GM04503 (cell line): ENCODE measurements at places on chromosomes 5 and 9.

DNA sequence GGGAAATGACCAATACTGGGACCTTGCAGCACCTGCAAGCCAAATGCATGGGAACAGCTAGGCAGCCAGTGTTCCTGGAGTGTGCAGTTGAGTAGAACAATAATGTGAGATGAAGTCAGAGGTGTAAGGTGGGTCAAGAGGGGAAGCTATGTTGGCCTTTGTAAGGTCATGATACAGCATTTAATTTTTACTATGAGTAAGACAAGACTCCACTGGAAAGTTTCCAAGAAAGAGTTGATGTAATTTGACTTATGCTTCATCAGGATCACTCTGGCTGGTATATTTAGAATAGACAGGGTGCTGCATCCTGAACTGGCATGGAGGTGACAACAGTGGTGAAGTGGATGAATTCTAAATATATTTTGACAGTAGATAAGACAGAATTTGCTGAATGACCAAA is 744.8 kb downstream of the KCTD16 start:
- DNase-seq: no peak

DNA sequence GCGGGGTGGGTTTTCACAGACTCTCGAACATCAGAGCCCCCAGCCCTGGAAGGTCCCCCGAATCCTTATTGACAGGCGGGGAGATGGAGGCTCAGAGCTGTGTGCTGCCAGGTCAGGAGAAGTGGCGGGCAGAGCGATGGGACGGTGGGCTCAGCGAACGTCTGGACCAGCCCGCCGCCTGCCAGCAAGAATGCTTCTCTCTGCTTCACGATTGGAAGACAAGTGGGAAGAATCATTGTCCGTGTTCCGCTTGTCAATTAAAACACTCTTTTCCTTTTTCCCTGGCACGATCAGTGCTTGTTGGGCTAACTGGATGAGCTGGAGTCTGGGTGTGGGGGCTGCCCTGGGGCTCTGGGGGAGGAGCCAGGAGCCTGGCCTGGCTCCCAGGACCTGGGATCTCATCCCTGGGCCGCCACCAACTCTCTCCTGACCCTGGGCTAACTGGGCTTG is 1.6 kb downstream of the COL5A1 start:
- DNase-seq: no peak

- no peak for DNase-seq
These were observed 49.7 kb downstream of the PLPP1 start for GRCh38 chr5:55485073-55485472.

DNA sequence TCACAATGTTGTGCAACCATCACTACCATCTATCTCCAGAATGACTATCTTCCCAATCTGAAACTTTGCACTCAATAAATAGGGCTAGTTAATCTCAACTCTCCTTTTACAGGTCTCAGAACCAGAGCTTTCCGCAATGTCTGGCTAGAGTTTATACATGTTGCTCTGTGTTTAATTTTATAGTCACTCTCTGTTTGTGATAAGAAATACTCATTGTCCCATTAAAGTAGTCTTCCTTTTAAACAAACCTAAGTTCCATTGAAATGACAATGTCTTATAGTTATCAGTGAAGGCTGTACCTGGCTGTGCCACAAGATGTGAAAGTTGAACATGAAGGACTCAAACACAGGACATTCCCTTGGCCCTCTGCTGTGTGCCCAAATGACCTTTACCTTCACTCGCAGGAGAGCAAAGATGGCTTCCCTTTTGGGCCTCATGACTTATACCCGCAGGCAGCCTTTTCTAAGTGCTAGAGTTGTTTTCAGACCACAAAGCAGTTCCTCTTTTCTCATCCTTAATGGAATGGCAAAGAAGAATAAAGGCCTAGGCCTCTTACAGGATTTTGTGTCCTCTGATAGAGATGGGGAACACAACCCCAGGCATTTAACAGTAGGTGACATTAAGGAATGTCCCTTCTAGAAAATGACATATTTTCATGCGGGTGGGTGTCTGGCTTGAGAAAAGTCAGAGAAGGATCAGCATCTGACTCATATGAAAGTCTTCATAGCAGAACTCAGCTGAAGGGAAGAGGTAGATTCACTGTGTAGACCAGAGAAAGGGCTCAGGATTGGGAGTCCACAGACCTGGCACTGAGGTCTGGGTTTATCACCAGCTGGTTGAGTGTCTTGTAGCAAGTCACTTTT is 69.6 kb upstream of the ATP10B start:
- DNase-seq: no peak

- DNase-seq: no peak
These were observed 142.9 kb downstream of the CAMK4 start for GRCh38 chr5:111367115-111367514.

GRCh38 chr5:1008451-1009358 is at the start of gene NKD2:
NKD2 (plus strand) TSS chr5:1008802; CDS start chr5:1009058, 256 bp downstream.
- no peak for DNase-seq

GRCh38 chr9:16484744-16485143 is 385.7 kb downstream of the BNC2 start:
- no peak for DNase-seq

GRCh38 chr9:90198956-90199355 is 443.7 kb downstream of the DIRAS2 start:
- no peak for DNase-seq

- no peak for DNase-seq
These were observed 481.1 kb upstream of the ZNF608 start for GRCh38 chr5:125227333-125228095.

- DNase-seq: no peak
These were observed 210.8 kb downstream of the TSSK1B start for GRCh38 chr5:113223831-113224604.

DNA sequence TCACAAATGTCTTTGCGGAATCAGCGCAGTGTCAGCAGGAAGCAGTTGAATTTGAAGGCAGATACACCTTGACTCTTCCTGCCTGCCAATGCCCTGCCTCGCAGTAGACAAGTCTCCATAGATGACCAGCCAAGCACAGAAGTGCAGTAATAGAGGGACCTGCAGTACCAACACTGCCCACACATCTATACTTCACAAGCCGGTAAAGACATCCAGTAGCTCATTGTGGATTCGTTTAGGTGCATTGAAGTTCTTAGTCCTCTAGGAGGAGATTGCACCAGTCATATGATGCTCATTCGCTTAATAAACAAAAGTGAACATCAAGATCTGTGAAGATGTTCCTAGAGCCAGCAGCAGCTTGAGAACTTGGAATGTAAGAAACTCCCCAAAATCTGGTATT is 7.1 kb upstream of the IFNA2 start:
- no peak for DNase-seq

DNA sequence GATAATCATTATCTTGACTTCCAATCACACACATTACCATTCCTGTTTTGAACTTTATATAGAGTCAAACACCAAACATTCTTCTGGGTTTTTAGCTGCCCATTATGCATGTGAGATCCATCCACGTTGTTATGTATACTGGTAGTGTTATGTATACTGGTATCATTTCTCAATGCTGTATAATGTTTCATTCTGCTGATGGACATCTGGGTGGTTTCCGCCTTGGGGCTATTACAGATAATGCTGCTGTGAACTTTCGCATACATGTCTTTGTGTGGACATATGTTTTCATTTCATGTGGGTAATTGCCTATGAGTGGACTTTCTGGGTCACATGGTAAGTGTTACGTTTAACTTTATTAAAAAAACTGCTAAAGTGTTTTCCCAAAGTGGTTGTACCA is 217.8 kb upstream of the EFNA5 start:
- no peak for DNase-seq

DNA sequence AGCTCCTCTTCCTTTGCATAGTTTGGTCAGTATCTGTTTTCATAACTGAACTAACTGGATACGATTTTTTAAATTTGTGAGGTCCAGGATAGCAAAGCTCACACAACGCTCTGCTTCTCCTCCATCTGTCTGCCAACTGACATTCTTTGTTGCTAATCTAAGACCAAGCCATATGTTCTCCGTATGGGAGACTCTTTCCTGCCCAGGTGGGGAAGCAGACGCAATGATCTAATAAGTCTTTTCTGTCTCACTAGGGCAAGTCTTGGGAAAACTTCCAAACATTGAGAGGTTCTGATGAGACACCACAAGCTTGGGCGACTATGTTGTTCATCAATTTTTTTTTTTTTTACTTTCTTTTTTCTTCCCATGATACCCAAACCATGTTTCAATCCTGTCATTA is 558.5 kb downstream of the EFNA5 start:
- DNase-seq: no peak

DNA sequence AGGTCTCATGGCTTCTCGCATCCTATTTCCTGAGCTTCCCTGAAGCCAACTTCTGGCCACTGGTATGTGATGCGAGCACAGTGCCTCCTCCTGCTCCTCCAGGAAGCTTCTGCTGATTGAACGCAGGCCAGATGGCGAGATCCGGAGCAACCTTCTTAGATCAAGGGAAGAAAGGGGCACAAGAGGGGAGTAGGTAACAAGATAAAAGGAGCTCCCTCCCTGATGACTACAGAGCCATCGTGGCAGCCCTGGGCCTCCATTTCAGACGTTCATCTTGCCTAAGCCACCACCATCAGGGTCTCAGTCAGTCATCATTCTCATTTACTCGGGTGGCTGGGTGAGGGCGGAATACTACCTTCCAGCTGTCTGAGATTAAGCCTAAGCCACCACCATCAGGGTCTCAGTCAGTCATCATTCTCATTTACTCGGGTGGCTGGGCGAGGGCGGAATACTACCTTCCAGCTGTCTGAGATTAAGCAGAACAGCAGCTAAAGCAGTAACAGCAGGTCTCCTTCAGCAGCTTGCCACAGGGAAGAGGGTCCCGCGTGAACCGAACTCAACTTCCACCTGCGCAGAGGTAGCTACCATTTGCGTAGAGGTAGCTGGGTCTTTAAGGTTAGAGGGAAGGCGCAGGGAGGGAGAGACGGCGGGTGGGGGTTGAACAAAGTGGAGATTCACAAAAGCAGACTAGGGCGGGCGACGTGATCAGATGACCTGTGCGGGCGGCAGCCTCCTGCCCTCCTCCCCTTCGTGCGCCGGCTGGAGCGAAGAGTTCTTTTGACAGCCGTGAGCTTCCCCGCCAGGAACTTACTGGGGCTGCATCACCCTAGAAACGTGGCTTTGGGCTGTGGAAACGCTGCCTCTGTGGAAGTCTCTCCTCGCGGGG is 27.9 kb upstream of the MGAT1 start:
- no peak for DNase-seq

- DNase-seq: no peak
These were observed 322.6 kb upstream of the SLC30A5 start for GRCh38 chr5:68771221-68771620.

- no peak for DNase-seq
These were observed 6.6 kb downstream of the FIBCD1 start for GRCh38 chr9:130932255-130933079.

- no peak for DNase-seq
These were observed 36.8 kb upstream of the ZNF608 start for GRCh38 chr5:124783285-124783684.

GRCh38 chr5:102800427-102800826 is 45.3 kb downstream of the PAM start:
- no peak for DNase-seq

DNA sequence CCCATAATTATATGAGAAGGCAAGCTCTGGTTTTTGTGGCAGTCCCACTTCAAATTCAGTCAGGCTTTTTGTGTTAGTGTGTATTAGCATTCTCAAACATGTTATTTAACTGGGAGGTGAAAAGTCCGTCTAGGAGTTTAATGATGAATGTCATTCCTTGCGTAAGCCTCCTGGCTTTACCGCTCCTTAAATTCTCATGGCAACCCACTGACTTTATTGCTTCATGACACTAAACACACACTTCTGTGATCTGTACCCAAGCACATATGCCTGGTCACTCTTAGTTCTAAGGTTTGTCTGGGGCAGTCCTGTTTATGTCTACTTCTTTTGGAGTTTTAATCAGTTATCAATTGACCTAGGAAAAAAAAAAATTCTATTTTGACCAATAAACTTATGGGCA is 677.9 kb upstream of the DMAC1 start:
- DNase-seq: no peak

DNA sequence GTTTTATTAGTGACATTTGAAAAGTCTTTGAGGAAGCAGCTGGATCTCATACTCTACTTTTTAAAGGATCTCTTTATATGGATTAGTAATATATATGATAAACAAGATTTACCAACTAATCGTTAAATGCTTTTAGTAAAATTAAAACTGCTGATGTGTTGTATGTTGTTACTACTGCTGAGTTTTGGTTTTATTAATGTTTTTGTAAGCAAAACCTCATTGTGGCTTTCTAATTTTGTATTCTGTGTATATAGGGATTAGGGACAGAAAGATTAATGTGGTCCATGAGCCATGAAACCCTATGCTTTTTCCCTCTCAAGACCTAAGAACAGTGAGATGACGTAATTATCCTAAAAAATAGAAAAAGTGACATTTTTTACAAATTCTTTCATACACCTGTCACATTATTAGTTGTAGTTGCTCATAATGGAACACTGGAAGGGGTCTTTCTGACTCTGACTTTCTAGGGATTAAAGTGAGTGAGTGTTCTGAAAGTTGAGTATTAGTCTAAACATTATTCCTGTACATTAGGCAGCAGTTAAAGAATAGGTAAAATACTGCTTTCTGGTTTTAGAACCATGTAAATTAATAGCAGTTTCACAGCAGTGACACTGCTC is 85.9 kb downstream of the SLC12A2 start:
- no peak for DNase-seq

DNA sequence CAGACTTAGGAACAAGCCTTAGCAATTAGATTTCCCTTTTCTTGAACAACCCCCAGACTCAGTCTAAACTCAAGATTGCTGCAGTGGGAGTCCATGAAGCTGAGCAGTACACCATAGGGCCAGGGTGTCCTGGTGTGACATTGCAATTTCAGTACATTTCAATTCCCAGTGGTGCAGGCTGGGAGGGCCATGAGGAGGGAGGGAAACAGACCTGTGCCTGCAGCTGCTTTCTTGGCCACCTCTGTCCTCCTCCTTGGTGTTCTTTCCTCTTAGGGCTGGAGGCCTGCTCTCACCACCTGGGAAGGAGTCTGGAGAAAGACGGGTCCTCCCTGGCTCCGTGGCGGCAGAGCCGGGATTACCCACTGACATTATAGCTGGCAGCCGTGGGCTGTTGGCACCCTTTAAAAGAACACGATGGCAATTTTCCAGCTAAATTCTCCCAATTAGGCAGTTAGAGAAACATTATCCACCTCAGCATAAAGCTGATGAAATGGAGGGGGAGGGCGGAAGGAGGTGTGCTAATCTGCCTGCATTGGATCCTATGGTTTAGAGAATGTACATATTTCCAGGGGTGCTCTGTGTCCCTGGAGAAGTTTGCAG is 186.4 kb downstream of the SLIT3 start:
- no peak for DNase-seq

GRCh38 chr5:131279204-131279603 is 15.4 kb downstream of the CDC42SE2 start:
- DNase-seq: no peak

DNA sequence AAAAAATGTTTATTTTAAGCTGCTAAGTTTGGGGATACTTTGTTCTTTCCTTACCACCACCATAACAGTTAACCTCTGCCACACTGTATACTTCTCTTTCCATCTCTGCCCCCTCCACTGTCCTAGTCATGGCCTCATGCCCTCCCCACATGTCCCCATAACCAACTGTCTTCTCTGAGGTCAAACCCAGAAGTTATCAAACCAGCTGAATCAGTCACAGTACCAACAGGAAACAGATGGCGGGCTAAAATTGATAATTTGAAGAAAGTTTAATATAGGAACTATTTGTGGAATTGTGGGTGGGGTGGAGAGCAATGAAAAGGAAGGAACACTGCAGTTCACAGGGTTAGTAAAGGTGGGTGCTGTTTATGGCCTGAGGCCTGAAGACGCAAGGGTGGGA is 5.7 kb upstream of the DCTN4 start:
- DNase-seq: no peak

GRCh38 chr5:1951165-1951816 is 68.6 kb upstream of the IRX4 start:
- no peak for DNase-seq
